Lower lobe of right lung (tissue), 2 donors: ENCODE measurements at places on chromosomes 7 and 10. TPM values are rescaled to one million over a fixed set of nuclear protein-coding genes. Genes with fewer than 3 reads are reported as not detected.
A peak's percentile ranks its signal among the peaks of the same experiment; 100 is the strongest.

DNA sequence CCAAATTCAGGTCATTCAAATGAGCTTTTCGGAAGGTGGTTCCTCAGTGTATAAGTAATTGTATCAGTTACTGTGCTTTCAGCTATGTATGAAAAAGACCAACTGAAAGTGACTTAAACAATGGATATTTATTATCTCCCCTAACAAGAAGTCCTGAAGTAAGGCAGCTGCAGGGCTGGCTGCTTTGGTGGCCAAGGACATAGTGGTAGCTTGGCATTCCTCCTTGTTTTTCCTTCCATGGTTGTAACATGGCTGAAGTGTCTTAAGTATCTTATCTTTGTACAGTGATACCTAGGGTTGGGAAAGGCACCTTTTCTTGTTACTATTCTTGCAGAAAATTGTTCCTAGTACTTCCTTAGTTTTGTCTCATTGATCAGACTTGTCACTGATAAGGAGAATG, 21.4 kb downstream of the EXOC4 start:
- no peak for DNase-seq

PDE6C gene
- total RNA-seq = not detected

DNA sequence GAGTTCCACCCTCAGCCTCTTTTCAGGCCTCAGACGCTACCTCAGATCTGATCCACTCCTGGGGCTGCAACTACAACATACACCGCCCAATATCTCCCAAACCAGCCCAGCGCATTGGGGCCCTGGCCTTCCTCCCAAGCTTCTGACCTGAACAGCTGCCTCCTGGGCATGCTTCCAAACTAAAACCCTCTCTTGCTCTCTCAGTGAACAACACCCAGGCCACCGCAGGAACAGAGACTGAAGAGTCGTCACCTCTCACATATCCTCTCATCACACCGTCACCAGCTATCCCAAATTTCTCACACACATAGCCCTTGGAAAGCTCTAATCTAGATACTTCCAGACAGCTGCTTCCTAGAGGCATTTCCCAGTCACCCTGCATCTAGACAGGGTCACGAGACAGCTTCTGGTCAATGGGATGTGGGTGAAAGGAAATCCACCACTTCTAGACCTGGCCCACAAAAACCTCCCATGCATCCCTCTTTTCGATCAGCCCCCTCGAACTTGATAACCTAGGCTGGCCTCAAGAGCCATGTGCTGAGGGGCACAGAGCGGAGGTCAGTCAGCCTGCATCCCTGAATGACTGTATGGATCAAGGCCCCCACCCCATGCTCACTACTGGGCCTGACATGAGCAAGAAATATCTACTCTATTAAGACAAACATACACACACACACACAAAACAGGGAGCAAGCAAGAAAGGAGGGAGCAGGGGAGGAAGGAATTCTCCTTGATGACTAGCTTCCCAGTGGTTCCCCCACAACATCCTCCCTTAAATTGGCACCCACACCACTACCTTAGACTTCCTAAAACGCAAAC, 1.8 kb downstream of the PARP12 start:
- no peak for DNase-seq

FAM3C gene
- total RNA-seq = 35.3 TPM

MLXIPL gene
- total RNA-seq = 10.7 TPM

DNA sequence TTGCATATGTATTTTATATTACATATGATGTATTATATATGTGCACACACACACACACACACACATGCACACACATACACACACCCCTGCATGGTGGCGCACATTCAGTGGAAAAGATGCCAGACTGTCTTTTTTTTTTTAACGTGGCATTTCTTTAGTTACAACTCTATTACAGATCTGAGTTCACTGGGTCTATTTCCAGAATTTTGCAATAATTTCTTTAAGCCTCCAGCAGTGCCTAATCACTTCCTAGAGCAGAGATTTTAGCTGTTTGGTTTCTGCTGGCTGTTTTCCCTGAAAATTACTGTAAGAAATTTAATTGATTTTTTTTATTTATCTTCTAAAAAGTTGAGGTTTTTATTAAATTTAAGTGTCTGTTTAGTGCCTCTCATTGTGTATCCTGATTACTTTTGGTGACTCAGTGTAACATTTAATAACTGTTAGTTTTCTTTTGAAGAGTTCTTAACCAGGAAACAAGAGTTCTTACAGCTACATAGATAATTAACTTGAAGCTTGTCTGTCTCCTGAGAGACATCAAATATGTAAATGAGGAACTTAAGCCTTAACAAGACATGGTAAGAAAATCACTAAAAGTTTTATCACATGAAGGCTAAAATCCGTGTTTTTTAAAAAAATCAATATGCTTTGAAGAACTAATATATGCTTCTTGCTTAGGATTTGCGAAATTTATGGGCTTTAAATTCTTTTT, 232.0 kb downstream of the MDFIC start:
- no peak for DNase-seq

DNA sequence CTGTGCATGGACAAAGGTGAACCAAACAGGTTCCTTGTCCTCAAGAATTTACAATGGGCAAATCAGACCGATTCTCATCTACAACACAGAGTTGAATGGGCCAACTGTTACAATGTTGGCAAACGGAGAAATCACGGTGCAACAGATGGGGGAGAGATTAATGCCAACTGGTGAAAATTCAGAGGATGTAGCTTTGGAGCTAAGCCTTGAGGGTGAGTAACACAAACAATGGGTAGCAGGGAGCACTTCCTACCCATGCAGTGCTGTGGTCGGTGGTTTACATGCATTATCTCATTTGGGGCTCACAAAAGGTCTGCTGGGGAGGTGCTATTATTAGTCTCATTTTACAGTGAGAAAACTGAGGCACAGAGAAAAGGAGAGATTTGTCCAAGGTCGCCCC, 902 bp upstream of the NFE2L3 start:
- DNase-seq = no peak

DNA sequence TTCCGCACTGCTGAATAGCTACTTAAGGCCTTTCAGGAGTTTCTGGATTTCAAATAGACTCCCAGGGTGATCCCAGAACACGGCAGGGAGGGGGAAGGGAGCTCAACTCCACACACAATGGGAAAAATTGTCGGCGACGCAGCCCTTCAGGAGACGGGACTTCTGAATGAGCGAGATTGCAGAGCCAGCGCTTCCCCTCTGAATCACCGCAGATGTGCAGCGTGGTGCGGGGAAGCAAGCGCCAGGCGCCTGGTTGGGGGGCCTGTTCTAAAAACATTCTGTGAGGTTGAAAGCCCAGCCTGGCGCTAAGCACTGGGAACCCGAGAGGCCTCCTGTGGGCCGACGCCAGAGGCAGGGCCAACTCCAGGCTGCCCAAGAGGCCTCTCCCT, 163.3 kb downstream of the MAD1L1 start:
- DNase-seq = no peak

DNA sequence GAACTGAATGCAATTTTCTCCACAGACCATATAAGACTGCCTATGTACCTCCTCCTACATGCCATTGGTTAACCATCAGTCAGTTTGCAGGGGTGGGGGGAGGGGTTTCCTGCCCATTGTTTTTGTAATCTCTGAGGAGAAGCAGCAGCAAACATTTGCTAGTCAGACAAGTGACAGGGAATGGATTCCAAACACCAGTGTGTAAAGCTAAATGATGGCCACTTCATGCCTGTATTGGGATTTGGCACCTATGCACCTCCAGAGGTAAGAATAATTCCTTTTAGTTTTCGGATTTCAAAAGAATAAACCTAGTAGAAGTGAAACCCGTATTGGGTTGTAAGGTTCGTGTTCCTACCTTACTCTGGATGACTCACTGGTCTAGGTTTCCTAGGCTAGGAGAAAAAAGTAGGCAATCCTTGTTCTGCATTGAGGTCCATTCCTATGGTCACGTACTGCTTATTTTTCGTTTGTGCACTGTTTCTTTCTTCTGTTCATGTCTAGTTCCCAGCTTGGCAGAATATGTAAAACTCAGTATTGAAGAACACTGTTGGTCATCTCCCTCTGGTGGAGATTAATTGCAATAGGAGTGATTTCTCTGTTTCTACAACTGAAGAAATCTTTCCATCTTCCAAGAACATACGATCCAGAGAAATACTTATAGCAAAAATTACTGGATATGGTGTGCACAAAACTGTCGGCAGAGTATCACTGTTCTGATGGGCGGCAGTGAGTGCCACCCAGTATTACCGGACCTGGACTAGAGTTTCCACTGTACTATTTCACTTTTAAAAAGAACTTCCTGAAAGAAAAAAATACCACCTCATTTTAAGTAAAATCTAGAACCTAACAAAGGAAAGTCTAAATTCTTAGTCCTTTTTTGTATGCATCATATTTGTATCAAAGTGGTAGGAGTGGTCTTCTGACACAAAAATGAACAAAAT, at the start of gene AKR1C3:
Gene AKR1C3, plus strand, starts transcription at position 150 of the 941 bp plus-strand sequence. Its CDS starts 31 bp downstream, at position 181.
- DNase-seq = no peak

DNA sequence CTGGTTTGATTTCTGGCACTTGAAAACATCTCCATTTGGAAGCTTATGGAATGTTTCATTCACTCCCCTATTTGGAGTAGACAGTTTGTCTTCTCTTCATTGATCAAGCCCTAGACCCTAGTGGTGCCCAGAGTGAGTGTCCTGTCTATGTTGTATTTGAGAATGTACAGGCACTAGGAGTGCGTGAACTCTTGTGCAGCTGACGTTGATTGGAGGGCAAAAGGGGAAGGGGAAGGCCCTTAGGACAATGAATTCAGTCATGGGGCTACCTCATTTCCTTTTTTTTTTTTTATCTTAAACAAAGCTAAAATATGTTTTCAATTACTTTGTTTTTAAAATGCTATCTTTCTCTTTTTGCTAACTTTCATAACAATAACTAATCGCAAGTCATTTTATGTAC, 66.5 kb downstream of the ADD3 start:
- no peak for DNase-seq

CREB5 gene
- total RNA-seq = 10.3 TPM

GRCh38 chr10:18334116-18334867, 194.1 kb downstream of the CACNB2 start:
- DNase-seq = no peak

DNA sequence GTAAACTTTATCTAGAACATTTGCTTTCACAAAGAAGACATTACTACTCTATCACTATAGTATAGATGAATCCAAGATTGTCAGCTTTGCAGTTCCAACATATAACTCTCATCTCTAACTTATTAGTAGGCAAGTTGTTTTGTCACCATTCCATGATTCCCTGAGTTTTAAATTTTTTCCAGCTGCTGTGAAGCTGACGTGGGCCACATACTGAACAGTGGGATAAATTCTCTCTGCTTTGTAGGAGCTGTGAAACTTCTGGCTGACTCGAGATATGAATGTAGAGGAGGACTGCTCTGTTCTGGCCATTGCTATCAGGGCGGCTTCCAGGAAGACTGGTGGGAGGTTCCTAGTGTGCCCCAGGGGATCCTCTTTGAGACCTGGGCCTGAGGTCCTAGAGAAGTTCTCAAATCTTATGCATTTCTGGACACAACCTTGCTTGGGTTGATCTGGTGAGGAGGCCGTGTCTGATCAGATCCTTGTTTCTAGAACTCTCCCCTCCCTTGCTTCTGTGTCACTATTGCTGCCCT, 58.0 kb downstream of the LSMEM1 start:
- DNase-seq = no peak

- no peak for DNase-seq
Observed at GRCh38 chr7:29647020-29647654, 83.5 kb downstream of the PRR15 start.

DNA sequence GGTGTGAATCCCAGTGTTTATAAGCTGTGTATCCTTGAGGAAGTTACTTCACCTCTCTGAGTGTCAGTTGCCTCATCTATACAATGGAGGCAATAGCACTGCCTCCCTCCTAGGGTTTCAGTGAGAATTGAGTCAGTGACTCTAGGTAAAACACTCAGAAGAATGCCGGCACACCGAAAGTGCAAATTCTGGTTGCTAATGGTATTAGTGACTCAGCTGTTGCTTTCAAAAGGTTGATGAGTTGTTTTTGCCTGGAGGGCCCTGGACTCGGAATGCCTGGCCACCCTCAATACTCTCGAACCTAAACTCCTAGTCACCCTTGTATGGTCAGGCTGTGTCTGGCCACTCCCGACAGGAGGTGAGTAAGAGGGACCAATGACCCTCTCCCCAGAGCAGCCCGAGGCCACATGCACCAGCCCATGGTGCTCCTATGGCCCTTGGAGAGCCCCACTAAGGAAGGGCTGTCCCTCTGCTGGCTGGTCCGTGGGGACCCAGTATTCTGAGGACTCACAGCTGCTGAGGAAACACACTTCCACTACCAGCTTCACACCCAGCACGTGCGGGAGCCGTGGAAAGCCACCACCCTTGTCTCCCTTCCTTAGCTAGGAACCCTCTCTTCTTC, 60.2 kb downstream of the CALML3 start:
- peak; percentile 38 for DNase-seq

DNA sequence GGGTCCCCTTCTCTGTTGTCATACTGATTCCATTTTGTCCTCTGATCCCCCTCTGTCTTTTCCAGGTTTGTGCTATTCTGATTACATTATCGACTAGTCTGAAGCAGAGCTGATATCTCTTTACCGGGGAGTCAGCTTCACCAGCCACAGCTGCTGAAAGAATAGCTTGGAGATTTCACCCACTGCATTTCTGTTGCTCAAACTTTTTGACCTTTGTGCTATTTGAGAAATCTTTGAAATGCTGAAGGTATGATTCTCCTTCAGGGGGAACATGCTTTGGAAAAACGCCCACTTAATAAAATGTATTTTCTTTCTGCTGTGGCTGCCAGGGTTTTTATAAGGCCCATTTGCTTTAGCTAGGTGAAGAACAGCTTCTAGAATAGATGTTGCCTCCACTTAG, 197.8 kb upstream of the TCF7L2 start:
- no peak for DNase-seq

DNA sequence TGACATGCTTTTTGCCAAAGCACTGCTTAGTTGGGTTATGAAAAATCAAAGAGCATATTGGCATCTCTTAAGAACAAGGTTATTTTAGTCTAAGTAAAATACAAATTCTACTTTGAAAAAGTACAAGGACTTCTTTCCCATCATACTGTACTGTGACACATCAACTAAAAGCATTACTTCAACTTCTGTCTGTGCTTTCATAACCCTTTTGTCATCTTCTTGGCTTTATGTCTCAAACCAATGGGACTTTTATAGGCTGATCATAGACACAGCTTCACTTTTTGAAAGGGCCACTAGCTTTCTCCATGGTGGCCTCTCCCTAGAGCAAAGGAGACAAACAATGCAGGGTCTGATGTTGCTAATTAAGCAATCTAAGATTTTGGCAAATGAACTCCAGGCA, 188.9 kb upstream of the CSTF2T start:
- no peak for DNase-seq

DNA sequence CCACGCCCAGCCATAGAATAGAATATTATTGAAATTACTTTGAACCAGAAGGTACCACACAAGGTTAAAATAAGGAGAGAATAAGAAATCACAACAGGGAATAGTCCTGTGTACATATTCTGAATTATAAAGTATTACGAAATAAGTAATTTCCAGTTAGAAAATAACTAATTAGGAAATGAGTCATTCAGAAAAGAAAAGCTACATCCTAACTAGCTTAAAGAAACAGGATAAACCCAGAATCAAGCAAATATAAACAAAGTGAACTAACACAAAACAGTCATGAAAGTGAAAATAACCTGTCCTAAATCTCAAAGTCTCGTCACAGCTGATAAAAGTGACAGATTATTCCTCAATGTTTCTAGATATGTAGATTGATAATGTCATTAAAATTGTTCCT, 74.8 kb upstream of the NEBL start:
- DNase-seq = no peak
